Activated CD8-positive, alpha-beta T cell treated with anti-CD3 and anti-CD28 coated beads, Interleukin-2, amount 10 ng/mL, durations not matched to agents 7 days and 5 days (primary cell): ENCODE measurements at places on chromosomes 5 and 9. TPM values are rescaled to one million over a fixed set of nuclear protein-coding genes. Genes with fewer than 3 reads are reported as not detected.

DNA sequence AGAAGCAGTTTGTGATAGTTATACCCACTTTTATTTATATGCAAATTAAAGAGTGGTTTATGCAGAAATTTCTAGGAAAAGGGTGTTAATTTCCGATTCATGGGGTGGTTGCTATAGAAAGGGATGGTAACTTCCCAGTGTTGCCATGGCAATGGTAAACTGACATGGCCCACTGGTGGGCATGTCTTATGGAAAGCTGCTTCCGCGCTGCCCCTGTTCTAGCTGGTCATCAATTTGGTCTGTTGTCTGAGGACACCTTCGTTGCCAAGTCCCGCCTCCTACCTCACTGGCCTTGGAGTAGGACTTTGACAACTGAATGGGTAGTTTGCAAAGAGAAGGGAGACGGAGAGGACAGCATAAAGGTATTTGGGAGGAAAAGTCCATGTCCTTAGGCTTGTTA lies 74.0 kb upstream of the SMIM23 start:
- DNase-seq, result no peak

Gene HMMR
- 85.8 TPM for total RNA-seq

GRCh38 chr5:141908796-141909195 lies 14.9 kb upstream of the DELE1 start:
- DNase-seq, result no peak

DNA sequence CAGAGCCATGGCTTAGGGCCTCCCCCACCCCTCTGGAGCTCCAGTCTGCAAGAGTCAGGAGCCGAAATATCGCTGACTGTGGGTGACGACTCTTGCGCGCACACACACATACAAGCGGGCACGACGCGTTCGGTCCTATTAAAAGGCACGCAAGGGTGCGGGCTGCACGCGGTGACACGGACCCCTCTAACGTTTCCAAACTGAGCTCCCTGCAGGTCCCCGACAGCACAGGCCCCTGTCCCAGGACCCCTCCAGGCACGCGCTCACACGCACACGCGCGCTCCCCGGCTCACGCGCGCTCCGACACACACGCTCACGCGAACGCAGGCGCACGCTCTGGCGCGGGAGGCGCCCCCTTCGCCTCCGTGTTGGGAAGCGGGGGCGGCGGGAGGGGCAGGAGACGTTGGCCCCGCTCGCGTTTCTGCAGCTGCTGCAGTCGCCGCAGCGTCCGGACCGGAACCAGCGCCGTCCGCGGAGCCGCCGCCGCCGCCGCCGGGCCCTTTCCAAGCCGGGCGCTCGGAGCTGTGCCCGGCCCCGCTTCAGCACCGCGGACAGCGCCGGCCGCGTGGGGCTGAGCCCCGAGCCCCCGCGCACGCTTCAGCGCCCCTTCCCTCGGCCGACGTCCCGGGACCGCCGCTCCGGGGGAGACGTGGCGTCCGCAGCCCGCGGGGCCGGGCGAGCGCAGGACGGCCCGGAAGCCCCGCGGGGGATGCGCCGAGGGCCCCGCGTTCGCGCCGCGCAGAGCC lies at the start of gene GRIN1:
TSS of gene GRIN1 (plus strand) at position 433 of the 746 bp plus-strand sequence. CDS start 333 bp downstream, outside the sequence.
- peak; percentile 54 for DNase-seq

Gene PITX1
- not detected for total RNA-seq

Gene RORB
- 0.16 TPM for total RNA-seq

DNA sequence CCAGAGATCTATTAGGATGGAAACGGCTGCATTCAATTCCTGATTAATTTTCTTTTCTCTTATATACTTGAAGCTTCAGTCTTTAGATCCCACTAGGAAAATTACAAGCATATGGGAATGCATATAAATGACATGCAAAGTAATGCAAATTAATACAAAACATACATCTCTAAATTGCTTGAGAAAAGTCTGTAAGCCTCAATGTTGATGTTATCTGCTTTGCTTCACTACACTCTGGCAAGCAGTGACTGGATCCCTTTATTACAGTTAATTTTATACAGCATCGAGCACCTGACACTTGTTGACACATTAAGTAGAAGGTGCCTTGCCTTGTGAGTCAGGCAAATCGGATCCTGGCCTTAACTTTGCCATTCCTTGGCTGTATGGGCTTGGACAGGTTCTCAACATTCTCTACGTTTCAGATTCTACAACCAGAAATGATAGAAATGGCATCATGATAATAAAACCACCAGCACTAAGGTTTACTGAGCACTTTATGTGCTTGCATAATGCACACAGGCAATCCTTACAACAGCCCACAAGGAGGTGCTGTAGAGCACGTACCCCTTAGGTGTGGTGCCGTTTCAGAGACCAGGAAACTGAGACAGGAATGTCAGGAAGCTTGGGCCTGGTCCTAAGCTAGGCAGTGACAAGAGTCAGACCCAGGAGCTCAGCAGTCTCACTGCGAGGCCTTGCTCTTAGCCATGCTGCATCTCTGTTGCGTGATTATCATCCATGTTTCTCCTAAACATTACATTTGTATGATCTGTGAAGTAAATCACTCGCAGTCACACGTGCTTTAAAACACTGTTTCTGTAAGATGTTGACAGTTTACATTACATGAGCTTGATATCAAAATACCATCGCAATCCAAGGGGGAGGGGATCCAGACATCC lies 2.7 kb downstream of the GCNT4 start:
- DNase-seq, result peak; percentile 78

Gene MSX2
- not detected for total RNA-seq

Gene RMI1
- total RNA-seq, result 23.6 TPM

GRCh38 chr5:84382363-84383295 lies 2.1 kb downstream of the EDIL3 start:
- no peak for DNase-seq
